Umbilical cord (tissue), 2 donors: ENCODE measurements at places on chromosomes 1 and 21.

DNA sequence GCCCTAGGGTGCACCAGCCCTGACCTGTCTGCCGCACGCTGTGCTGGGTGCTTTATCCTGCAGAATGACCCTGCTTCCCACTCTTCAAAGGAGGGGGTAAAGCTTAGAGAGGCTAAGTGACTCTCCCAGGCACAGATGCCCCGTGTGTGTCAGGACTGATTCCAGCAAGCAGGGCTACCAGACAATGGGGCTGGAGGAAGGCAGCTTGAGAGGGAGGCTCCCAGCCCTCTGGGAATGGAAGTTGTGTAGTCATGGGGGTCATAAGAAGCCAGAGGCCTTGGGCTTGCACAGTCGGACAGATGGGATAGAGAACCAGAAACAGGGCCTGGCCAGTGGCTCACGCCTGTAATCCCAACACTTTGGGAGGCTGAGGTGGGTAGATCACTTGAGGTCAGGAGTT, 94.1 kb upstream of the KLHDC7A start:
- no peak for DNase-seq

- no peak for DNase-seq
Observed at GRCh38 chr1:68938051-68938666, 441.3 kb upstream of the DEPDC1 start.

DNA sequence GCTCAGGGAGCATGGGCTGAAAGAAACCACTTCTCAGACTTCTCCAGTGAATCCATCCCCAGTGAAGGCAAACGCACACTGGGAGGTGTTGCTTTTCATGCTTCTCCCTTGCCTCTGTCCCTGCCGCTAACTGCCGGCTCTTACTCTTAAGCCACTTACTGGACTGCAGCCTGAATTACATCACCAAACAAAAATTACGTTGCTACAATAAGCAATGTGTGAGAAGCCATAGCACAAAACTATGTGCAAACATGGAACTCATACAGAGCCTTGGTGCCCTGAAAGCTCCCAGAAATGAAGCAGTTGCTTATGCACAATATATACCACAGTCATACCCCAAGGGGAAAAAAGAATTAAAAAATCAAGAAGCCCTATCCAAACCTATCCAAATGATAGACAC, 375.2 kb downstream of the KCNH1 start:
- peak; percentile 57 for DNase-seq

- DNase-seq, result no peak
Observed at GRCh38 chr1:87176087-87176486, 152.6 kb upstream of the LMO4 start.

- DNase-seq, result no peak
Observed at GRCh38 chr1:244095529-244095911, 44.4 kb downstream of the ZBTB18 start.

- no peak for DNase-seq
Observed at GRCh38 chr1:162009501-162010174, 14.0 kb downstream of the OLFML2B start.

DNA sequence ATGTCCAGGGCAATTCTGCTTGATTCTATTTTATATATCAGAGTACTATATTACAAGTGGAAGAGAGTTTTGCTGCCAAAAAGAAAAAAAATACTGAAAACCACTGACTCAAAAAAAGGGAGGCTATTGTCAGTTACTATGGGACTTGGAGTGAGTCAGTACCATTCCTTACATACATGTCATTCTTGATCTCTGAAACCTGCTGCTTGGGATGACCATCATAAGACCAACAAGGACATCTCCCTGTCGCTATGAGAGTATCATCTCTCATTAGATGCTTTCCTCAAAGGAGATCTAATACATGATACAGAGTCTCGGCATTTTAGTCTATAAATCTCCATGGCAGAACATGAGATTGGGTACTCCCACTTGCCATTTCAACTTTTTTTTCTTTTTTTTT, 11.8 kb upstream of the INPP5B start:
- DNase-seq, result no peak

DNA sequence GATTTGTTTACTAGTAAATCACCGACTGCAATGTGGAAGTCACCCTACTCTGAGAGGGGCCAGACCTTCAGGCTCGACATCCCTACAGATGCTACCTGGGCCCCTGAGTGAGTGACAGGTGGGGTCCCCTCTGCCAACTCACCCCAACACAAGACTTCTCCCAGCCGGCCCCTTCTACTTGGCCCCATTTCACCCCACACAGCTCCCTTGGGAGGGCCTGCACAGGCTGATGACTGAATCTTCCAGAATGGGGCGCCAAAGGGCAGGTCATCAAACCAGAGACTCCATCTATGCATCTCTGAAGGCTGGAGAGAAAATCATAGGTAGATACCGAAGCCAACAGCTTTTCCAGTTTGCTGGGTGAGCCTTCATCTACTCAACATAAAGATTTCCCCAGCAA, 9.4 kb upstream of the S100A8 start:
- DNase-seq, result no peak

DNA sequence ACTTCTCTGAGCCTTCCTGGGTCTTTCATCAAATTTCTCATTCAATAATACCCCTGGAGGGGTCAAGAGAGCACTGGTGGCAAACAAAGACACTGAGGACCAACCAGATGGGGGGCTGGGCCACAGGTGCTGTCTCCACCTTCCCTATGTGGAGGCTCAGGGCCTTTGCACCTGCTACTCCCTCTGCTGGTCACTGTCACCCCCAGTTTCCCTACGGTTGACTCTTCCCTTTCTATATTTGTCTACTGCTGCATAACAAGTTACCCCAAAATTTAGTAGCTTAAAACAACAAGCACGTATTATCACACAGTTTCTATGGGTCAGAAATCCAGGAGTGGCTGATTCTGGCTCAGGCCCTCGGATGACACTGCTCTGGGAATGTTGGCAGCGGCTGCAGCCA, 138.8 kb upstream of the RUNX3 start:
- DNase-seq, result no peak

- peak; percentile 24 for DNase-seq
Observed at GRCh38 chr1:184953600-184954219, 20.6 kb downstream of the NIBAN1 start.

DNA sequence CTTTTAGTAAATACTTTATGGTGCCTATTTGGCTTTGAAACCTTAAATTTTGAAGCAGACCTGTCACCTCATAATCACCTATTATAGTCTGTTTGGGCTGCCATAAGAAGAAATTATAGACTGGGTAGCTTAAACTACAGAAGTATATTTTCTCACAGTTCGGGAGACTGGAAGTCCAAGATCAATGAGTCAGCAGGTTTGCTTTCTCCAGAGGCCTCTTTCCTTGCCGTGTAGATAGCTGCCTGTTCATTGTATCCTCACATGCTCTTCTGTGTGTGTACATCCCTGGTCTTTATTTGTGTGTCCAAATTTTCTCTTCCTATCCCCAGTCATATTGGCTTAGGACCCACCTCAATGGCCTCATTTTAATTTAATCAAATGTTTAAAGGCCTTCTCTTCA, 518.2 kb downstream of the ADGRL2 start:
- DNase-seq, result no peak

DNA sequence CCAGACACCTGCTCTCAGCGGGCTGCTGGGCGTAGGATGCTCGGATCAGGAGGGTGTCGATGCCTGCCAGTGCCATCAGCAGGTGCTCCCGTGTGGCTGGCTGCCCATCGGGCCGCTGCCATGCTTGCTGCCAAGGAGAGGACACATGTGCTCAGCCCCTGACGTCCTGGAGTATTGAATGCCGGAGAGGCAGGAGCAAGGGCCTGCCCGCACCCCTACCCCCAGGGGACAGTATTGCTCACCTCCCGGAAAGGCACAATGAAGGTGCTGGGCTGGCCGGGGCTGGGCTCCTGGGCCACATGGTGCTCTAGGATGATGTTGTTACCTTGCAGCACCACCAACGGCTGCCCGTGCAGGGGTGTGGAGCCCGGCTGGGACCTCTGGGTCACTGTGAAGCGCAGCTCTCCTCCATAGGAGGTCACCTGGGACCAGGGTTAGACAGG, 61.5 kb downstream of the HSPG2 start:
- DNase-seq, result no peak

- DNase-seq, result no peak
Observed at GRCh38 chr1:80837066-80837465, 963.7 kb upstream of the ADGRL2 start.

GRCh38 chr1:74396933-74397332, 115.5 kb downstream of the LRRC53 start:
- DNase-seq, result peak; percentile 33

DNA sequence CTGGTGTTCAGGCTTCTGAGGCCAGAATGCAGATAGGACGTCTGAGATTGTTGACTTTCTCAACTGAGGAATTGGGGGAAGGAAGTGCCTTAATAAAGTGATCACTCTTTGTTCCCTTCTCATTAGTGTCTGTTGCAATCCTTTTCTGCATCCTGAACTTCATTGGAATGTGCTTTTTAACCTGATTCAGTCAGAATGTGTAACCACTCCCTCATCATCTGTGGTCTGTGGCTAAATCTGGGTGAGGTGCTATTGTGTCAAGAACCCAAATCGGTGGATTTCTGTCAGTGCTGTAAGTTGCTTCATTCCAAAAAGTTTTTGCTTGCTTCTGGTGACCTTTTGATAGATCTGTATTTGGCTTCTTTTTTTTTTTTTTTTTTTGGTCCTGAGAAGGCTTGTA, 38.2 kb downstream of the ARID1A start:
- no peak for DNase-seq

DNA sequence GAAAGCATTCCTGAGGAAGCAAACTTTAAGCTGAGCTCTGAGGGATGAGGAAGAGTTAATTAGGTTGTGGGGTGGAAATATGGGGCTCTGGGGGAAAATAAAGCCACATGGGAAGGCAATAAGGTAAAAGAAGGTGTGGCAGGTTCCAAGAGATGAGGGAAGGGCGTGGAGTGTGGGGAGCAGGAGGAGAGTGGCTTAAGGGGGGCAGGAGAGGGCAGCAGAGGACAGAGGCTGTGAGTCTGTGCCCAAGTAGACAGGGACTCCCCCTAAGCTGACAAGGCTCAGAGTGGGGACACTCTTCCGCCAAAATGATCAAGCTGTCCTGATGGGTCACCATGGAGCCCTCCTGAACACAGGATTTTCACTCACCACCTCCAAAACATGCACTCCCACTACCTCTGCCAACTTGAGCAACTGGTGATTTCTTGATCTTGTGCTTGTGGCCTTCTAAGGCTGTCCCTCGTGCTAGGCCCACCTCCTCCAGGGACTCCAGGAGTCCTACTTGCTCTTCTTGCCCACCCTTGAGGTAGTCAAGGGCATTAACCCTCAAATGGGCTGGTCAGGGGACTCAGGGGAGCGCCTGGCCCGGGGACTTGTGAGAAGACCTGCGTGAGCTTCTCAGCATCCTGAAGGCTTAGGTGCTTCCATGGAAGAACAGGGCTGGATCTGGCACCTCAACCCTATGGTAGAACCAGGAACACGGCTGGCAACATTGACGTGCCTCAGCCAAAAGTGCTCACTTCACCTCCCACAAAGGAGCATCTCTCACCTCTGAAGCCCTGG, 23.4 kb downstream of the DMAP1 start:
- DNase-seq, result no peak

DNA sequence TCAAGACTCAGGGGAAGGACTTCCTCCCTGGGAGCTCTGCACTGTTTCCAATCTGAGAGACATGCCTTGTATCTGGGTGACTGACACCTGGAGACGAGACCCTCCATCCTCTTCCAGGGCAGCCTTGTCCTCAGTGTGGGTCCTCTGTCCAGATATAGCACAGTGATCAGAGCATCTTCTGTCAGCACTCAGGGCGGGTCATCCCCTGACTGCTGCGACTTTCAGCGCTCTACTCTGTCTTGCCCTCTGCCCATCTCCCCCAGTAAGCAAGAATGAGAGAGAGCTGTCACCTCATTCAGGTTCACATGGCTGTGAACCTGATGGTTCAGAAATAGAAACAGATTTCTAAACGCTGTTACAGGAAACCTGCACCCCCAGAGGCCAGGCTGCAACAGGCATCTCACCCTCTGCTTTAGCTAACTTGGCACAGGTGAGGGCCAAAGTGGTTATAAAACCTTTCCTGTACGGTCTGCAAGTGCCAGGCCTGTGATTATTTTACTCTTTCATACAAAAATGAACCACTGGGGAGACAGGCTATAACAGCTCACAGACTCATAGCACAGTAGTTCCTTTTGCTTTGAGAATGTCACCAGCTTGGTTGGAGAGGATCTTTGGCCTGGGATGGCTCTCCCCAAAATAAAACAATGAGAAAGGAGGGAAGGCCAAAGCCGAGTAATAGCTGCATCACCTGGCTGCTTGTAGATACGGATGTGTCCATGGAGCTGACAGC, 11.4 kb upstream of the TENT5C start:
- DNase-seq, result no peak

- no peak for DNase-seq
Observed at GRCh38 chr21:35633501-35633900, 426.8 kb downstream of the SETD4 start.

- no peak for DNase-seq
Observed at GRCh38 chr1:207858806-207859205, 52.1 kb downstream of the CD34 start.

DNA sequence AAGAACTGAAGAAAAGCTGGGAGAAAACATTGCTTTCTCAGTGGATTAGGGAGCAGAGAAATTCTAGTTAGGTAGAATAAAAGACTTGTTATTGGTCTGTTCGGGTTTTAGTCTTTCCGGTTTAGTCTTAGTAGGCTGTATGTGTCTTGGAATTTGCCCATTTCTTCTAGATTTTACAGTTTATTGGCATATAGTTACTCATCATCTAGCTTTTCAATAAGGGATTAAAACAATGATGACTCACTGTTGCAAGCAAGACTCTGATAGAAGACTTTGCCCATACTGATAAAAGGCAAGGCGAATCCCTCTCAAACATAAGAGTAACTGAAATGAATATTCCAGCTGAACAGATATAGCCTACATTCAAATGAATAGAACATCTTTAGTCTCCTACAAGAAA, 62.3 kb downstream of the GPR137B start:
- DNase-seq, result no peak

- no peak for DNase-seq
Observed at GRCh38 chr1:22619798-22620197, 16.6 kb upstream of the C1QA start.

DNA sequence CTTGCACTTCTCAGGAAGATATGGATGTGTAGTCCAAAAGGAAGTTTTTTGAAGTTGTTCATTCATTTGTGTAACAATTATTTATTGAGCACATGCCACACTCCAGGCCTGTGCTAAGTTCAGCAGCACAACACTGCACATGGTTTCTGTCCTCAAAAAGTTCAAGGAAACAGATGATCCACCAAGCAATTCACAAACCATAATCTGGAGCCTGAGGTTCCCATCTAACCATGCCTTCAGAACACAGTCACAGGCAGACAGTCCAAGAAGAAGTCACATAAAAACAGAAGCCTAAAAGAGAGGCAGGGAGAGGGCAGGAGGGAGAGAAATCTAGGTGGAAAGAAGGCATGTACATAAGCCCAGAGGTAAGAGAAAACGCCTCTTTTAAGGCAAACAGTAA, 1.9 kb downstream of the CD48 start:
- DNase-seq, result no peak
